Small intestine (tissue), 16 donors: ENCODE measurements at places on chromosomes 11 and 22.

DNA sequence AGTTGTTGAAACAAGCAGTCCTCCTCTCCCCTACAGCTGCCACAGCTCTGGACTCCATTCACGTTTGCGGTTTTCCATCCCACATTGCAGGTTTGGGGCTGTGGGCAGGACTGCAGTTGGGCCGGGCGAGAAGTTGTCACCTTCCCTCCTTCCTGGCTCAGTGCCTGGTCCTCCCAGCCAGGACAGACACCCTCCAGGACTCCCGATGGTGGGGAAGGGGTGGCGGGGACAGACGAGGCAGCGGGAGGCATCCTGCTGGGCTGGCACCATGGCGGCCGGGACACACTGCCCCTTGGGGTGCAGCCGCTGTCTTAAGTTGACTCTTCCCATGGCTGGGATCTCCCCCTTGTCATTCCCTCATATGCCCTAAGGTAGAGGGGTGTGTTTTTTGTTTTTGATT lies 615.2 kb downstream of the BRD1 start:
- no peak for DNase-seq
- no peak overlapping the region for H3K27ac ChIP-seq
- H3K4me3 ChIP-seq, result no peak overlapping the region
- H3K27me3 ChIP-seq, result no peaks in the 10 kb centered on the region
- H3K4me1 ChIP-seq, result no peaks in the 10 kb centered on the region

DNA sequence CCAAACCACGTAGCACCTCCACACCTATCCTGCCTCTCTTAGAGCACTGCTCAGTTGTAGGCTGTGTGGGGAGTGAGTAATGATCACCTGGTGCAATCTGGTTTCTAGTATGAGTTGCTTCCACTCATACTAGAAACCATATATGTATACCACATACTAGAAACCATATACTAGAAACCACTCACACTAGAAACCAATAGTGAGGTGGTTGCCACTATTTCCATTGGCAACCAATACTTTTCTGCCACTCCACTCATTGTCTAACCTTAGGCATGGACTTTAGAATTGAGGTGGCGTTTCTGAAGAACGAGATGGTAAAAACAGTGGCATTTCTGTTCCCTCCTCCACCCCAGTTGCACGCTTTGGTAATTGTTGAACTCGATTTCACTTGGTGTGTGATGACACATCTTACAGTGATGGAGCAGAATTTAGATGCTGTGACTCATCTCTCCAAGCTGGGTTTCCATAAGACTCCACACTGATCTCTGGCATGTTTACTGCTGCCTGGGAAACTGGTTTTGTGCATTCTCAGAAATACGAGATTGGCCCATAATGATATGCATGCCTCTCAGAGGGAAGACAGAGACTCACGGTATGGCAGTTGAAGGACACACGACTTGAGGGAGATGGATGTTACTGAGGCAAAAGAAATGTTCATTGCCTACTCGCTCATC lies 82.9 kb downstream of the KIRREL3 start:
- H3K4me1 ChIP-seq, result no peaks in the 10 kb centered on the region
- H3K36me3 ChIP-seq, result no peaks in the 10 kb centered on the region
- no peak overlapping the region for H3K4me3 ChIP-seq
- no peak overlapping the region for H3K27ac ChIP-seq
- no peaks in the 10 kb centered on the region for H3K27me3 ChIP-seq

DNA sequence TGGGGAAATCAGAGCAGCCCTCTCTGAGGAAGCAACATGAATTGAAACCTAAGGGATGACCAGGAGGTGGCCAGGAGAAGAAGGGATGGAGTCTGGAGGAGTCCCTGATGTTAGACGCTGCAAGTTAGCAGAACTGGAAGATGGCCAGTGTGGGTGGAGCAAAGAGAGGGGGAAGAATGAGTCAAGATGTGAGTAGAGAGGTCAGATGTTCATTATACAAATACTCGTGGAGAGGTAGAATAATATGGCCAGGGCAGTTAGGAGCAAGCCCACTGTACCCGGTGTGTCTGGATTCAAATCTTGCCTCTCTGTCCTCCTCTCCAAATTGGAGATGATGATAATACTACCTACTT lies 242.0 kb downstream of the TENM4 start:
- H3K36me3 ChIP-seq, result no peaks in the 10 kb centered on the region
- H3K27me3 ChIP-seq, result no peaks in the 10 kb centered on the region
- H3K4me1 ChIP-seq, result no peaks in the 10 kb centered on the region
- no peak for DNase-seq

- no peaks in the 10 kb centered on the region for H3K27me3 ChIP-seq
- peak; percentile 82 for DNase-seq
- H3K27ac ChIP-seq, result peak within 1 kb of the TSS; percentile 89
- H3K4me3 ChIP-seq, result peak within 1 kb of the TSS; percentile 48
Observed at GRCh38 chr11:118263695-118264568, at the start of gene MPZL2. Gene MPZL2 (minus strand): TSS chr11:118264297. CDS start chr11:118264153, 144 bp downstream.

DNA sequence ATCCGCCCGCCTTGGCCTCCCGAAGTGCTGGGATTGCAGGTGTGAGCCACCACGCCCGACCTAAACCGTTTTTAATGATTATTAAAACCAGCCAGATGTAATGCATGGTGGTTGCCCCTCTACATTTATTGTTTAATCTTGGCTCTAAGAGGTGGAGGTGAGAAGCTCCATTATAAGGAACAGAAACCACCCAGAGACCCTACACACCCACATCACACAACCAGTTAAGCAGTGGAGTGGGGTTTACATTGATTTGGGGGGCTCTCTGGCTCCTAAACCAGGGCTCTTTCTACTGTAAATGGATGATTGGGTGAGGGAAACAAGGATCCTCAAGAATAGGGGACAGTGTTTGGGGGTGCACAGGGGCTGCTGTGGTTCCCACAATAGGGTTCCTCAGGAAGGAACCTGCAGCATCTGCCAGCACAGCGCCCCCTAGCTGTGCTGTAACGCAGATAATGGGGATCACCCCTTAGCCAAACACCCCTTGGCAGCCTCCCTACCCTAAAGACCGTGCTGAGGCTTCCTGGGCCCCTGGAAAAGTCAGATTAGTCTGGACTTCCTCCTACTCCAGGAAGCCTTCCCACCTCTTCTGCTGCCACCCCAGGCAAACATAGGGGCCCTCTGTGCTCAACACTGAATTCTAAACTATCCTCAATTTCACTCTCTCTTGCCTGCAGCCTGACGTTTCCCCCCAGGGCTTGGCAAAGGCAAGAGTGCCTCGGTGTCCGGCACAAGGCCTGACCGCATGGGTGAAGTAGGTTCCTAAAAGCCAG lies 2.4 kb downstream of the MPST start:
- peaks cover 7% of the 10 kb centered on the region for H3K4me1 ChIP-seq
- no peak for DNase-seq
- no peaks in the 10 kb centered on the region for H3K36me3 ChIP-seq
- no peaks in the 10 kb centered on the region for H3K27me3 ChIP-seq
- peak overlapping the region; percentile 91 for H3K27ac ChIP-seq

GRCh38 chr22:38924347-38924952 lies 33.0 kb upstream of the APOBEC3A start:
- H3K4me3 ChIP-seq, result no peak overlapping the region
- H3K4me1 ChIP-seq, result peaks cover 49% of the 10 kb centered on the region
- H3K36me3 ChIP-seq, result no peaks in the 10 kb centered on the region
- DNase-seq, result peak; percentile 92

DNA sequence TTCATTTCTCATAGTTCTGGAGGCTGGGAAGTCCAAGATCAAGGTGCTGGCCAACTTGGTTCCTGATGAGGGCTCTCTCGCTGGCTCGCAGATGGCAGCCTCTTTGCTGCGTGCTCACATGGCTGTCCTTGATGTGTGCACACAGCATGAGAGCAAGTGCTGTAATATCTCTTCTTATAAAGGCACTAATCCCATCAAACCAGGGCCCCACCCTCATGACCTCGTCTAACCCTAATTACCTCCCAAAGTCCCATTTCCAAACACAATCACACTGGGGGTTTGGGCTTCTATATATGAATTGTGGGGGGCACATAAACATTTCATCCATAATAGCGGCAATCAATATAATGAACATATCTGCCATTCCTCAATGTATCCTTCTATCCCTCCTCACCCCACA lies 1062.1 kb downstream of the BRD1 start:
- no peaks in the 10 kb centered on the region for H3K36me3 ChIP-seq
- H3K4me1 ChIP-seq, result no peaks in the 10 kb centered on the region
- H3K27ac ChIP-seq, result no peak overlapping the region
